ENCODE measurements at places on chromosomes 1 and 21.

GRCh38 chr1:39922251-39922688 lies 20.6 kb upstream of the MYCL start:
- no peak for DNase-seq

- no peak for DNase-seq
Measured at GRCh38 chr1:152367436-152367835, 7.6 kb upstream of the FLG2 start.

- no peak for DNase-seq
Measured at GRCh38 chr1:29417147-29417858, 181.0 kb downstream of the PTPRU start.

- no peak for DNase-seq
Measured at GRCh38 chr1:119008483-119009311, 20.6 kb upstream of the TBX15 start.

- no peak for DNase-seq
Measured at GRCh38 chr1:22522221-22522743, 41.0 kb upstream of the EPHA8 start.

GRCh38 chr1:157540852-157541251 lies 11.5 kb downstream of the FCRL5 start:
- no peak for DNase-seq

DNA sequence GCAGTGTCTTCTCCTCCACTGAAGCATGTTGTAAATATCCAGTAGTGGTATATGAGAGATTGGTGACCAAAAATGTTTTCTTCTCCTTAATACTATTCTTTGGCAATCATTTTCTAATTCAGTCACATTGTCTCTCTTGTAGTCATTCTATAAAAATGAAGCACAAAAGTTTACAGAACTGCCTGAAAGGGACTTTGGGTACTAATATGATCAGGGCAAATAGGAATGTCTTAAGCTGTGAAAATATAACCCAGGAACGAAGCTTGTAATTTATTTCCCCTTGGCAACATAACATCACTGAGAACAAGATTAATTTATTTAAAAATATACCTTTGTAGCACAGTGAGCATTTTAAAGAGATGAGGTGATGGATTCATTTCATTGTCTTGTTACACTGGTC lies 4.9 kb downstream of the B3GALT2 start:
- DNase-seq, result no peak

DNA sequence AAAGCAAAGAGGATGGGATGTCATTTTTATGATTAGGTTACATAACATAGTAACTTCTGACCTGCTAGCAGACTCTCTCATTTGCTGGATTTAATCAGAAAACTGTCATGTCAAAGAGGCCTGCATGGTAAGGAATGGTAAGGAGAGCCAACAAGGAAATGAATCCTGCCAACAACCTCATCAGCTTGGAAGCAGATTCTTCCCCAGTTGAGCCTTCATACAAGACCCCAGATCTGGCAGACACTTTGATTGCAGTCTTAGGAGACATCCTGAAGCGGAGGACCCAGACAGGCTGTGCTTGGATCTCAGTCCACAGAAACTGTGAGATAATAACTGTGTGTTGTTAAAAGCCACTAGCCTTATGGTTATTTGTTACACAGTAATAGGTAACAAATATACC lies 27.6 kb upstream of the MARK1 start:
- DNase-seq, result no peak

DNA sequence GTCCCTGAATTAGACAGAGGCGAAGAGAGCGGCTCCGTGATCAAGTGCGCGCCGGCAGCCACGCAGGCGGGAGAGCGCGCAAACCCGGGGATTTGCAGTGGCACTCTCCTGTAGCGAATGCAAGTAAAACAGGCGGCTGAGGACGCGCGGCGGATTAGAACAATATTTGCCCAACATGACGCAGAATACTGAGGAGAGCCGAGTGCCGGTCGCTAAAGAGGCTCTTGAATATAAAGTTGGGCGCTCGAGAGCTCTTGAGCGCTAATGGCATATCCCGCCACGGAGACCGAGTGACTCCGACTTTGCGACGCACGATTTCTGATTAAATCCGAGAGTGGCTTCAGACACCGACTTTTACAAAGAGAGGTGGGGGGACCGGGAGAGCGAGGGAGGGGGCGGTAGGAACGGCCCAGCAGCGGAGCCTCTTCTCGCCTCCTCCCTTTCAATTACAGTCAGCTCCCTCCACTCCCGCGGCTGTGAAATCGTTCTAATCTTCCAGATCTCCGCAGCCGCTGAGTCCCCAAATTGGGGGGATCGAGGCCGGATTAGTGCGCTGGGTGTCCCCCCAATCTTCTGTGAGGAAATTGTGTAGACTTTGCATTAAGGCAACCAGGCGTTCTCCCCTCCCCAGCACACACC lies 2.3 kb downstream of the PAX7 start:
- DNase-seq, result no peak

DNA sequence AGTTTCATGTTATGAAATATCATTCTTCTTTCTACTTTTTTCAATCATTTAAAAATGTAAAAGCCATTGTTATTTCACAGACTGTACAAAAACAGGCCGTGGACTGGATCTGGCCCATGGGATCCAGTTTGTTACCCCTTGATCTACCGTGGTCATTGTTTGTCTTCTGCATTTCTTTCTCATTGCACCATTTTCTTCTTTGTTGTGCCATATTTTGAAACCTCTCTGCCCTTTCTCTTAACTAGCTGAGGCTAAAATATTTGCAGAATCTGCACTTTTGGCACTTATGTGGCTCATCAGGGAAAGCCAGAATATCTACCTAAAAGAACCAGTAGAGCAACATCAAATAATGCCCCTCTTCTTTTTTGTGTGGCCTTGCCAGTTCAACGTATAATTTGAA lies 50.5 kb downstream of the DNAJC6 start:
- no peak for DNase-seq

DNA sequence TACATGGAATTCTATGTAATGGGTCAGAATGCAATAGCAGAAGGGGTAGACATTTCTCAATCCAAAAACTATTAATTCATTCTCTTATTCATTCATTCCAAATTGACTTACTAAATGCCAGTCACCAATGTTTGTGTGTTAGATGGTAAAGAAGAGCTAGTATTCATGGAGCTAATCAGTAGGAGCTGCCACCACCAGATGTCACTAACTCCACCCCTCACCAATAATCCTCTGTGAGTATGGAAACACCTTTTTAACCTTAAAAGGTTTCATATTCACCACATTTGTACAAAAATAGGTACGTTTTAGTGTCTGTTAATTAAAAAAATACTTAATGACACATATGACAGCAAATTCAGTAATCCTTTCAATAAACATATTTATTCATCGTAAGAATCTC lies 131.8 kb upstream of the PKN2 start:
- DNase-seq, result no peak

- no peak for DNase-seq
Measured at GRCh38 chr1:74767490-74767889, 34.5 kb downstream of the TYW3 start.

DNA sequence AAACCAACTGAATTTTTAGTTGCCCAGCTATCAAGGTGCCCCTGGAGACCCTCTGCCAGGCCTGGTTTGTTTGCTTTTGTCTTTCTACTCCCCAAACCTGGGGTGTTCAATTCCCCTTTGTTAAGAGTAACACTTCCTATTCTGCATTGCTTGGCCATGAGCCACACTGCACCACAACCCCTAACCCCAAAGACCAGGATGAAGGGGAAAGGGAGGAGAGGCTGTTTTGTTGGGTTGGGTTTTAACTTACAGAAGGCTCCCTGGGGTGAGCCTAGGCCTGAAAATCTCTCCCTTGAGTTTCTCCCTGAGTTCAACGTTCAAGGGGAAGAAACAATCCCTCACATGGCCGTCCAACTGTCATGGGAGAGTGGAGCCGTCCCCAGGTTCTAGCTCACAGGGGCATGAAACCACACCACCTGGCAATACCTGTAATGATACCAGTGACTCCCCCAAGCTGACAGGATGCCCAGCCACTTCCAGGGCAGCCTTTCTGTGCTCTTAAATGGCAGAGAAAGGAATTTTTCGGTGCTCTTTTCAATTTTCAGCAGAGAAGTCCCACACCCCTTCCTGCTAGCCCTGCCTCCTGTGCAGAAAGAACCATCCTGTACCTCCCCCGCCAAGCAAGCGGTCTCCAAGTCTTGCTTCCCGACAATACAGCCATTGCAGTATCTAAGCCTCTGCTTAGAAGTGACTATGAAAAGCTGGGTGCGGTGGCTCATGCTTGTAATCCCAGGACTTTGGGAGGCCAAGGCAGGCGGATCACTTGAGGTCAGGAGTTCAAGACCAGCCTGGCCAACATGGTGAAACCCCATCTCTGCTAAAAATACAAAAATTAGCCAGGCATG lies 14.9 kb downstream of the SLC45A3 start:
- DNase-seq, result no peak

- no peak for DNase-seq
Measured at GRCh38 chr21:29258626-29259338, 39.9 kb upstream of the BACH1 start.

DNA sequence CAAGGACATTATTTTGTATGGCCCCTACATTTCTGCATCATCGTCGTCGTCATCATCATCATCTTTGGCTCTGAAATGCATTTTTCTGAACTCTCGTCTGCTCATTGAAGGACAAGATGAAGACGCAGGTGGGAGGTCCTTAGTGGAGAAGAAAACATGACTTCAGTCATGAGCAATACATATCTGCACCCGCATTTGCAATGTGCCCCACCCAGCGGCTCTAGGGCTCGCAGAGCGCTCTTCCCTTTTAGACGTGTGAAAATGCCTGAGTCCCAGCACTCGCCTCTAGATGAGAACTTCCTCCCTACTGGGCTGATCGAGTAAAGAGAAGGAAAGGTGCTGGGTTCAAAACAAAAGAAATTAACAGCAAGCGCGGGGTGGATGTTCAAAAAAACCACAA lies 10.1 kb downstream of the C1orf174 start:
- peak; percentile 11 for DNase-seq

- DNase-seq, result peak; percentile 33
Measured at GRCh38 chr1:9589144-9589718, 520 bp downstream of the TMEM201 start.
